Small intestine (tissue), 16 donors: ENCODE measurements at places on chromosomes 7 and 10. TPM values are rescaled to one million over a fixed set of nuclear protein-coding genes. Genes with fewer than 3 reads are reported as not detected.

DNA sequence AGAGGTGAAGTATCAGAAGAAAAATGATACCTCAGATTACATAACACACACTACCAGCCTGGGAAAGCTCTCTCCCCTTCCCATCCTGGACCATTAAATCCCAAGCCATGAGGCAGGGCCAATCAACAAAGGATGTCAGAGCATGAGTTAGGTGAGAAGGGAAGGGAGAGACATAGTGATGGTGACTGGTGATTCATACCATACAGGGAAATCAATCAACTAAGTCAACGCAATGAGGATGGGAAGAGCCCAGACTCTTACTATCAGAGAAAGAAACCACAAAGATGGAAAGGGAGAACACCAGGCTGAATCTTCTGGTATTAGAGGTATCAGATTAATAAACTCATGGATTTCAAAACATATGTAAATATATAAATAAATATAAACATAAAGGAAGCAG lies 185.4 kb downstream of the KMT2E start:
- H3K4me1 ChIP-seq = no peaks in the 10 kb centered on the region
- H3K27ac ChIP-seq = no peak overlapping the region
- H3K36me3 ChIP-seq = no peaks in the 10 kb centered on the region

GRCh38 chr10:30254926-30255325 lies 94.2 kb downstream of the MTPAP start:
- no peaks in the 10 kb centered on the region for H3K27me3 ChIP-seq
- H3K27ac ChIP-seq = no peak overlapping the region
- H3K4me1 ChIP-seq = no peaks in the 10 kb centered on the region
- no peaks in the 10 kb centered on the region for H3K36me3 ChIP-seq
- no peak overlapping the region for H3K4me3 ChIP-seq
- DNase-seq = no peak

- H3K4me1 ChIP-seq = no peaks in the 10 kb centered on the region
- no peak overlapping the region for H3K27ac ChIP-seq
- peak; percentile 16 for DNase-seq
- no peak overlapping the region for H3K4me3 ChIP-seq
- H3K36me3 ChIP-seq = no peaks in the 10 kb centered on the region
Observed at GRCh38 chr10:30828680-30829079, 199.1 kb upstream of the LYZL2 start.

The THAP5 gene
- 26.8 TPM for polyA plus RNA-seq

The CUL2 gene
- 12.1 TPM for polyA plus RNA-seq
